Right lung (tissue), 10 donors: ENCODE measurements at places on chromosomes 2 and 18. TPM values are rescaled to one million over a fixed set of nuclear protein-coding genes. Genes with fewer than 3 reads are reported as not detected.

DNA sequence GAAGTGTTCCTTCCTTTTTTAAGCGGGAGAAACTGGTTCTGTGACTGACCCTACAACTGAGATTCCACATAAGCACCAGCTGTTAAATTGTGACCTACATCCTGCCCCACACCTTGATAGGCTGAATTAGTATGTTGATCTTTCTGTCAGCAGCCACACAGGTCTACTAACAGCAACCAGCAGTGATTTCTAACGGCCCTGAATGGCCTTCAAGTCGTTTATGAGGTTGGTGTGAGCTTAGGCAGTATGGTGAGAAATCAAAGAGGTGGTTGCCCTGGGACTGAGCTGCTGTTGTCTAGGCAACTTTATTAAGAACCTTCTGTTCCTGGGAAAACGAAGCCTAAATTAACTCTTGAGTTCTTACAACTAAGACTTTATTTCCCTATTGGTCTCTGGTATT, 197.2 kb upstream of the FSHR start:
- no peak for DNase-seq

Gene ABCG5
- 0.46 TPM for polyA plus RNA-seq

GRCh38 chr2:143529118-143529720, 400.0 kb downstream of the ARHGAP15 start:
- DNase-seq = no peak

DNA sequence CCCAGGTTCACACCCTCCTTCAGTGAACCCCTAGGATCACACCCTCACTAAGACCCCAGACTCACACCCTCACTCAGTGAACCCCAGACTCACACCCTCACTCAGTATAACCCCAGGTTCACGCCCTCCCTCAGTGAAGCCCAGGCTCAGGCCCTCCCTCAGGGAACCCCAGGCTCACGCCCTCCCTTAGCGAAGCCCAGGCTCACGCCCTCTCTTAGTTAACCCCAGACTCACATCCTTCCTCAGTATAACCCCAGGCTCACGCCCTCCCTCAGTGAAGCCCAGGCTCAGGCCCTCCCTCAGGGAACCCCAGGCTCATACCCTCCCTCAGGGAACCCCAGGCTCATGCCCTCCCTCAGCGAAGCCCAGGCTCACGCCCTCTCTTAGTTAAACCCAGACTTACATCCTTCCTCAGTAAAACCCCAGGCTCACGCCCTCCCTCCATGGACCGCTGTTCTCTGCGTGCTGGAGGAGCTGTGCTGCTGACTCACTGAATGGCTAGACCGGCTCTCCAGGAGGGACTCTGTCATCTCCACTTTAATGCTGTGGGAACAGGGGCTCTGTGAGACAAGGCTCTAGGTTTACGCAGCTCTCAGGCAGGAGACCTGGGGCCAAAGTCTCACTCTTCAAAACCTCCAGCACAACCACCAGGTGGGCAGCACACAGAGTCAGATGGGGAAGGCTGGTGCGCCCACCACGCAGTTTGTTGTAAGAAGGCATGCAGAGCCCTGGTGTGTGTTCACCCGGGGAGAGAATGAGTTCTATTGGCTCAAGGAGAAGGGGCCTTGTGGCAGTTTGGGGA, 506.9 kb upstream of the MYT1L start:
- no peak for DNase-seq

GRCh38 chr2:236131073-236131692, 37.0 kb downstream of the GBX2 start:
- no peak for DNase-seq

DNA sequence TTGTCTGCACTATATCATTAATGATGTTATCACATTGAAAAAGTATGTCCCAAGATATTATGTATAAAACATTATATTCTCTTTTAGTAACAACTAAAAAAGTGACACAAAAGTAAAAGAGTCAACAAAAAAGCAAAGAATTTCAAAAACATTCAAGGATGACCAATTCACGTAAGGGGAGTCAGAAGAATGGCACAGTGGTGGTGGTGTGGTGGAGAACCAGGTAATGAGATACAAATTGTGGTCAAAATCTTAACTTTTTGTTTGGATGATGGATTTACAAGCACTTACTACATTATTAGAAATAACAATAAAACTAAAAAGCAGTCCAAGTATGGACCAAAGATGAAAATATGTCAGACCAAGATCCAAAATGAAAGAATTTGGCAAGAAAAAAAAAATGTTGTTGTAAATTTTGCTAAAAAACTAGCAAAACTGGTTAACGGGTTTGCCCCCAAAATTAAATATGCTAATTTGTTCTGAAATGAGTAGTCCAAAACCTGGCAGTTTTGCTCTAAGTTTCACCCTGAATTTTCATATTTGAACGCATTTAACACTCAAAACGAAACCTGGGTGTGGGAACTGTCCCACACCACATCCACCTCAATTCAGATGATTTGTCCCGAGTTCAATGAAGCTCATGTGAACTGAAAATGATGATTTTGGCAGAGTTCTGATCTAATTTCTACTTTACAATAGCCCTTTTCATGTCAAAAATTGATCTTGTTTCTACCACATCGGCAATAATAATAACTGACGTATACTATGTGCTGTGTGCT, 135.8 kb downstream of the IKZF2 start:
- DNase-seq = no peak

- DNase-seq = no peak
Measured at GRCh38 chr2:34102339-34102738, 503.2 kb upstream of the FAM98A start.

Gene CAVIN2
- 116 TPM for polyA plus RNA-seq

GRCh38 chr2:1140389-1141003, 189.8 kb downstream of the SNTG2 start:
- DNase-seq = no peak

- no peak for DNase-seq
Measured at GRCh38 chr2:126828491-126828890, 70.2 kb upstream of the TEX51 start.

DNA sequence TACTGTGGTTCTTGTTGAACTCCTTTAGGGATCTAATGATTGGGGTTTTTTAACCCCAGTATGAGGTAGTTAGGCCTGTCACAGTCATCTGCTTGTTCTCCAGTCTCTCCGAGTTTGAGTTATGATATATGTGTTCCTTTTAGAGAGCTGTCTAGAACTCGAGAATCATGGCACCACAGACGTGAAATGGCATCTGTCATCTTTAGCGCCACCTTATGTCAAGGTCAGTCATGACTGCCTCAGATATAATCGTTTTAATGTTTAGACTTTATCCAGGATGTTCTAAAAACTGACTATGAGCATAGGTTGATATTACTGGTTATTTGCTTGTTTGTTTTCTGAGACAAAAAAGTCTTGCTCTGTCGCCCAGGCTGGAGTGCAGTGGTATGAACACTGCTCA, 112.2 kb downstream of the CEP192 start:
- no peak for DNase-seq

Gene SOX11
- 46.3 TPM for polyA plus RNA-seq

Gene FBXO36
- polyA plus RNA-seq = 5.9 TPM

DNA sequence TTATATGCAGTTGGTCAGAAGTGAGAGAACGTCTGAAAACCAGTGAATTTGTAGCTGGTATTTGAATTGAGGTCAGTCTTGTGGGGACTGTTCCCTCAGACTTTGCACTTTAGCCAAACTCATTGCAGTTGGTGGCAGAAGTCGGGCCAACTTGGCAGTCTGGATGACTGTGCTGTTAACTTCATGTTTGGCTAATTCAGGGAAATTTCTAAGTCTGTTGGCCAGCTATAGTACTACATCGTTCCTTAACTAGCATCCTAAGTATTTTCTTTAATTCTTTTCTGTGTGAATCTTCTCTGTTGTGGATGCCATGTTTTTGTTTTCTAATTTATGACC, 806.8 kb upstream of the GCFC2 start:
- no peak for DNase-seq

DNA sequence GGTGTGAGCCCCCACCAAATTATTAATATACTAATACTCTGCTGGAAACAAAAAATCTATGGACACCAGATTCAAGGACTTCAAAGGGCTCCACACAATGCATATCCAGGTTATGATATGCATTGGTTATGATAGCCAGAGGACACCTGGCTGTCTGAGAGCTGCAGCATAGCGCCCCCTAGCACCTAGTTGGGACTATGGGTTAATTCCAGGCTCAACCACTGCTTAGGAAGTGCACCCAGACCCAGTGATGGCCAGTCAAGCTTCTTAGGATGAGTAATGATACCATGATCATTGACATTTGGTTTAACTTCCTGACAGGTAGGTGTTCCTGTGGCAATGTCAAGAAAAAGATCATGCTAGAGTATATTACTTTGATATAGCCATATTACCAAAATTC, 3.8 kb upstream of the FRZB start:
- no peak for DNase-seq

GRCh38 chr2:55371376-55371775, 48.3 kb downstream of the CCDC88A start:
- DNase-seq = no peak

GRCh38 chr2:132670496-132671150, 618 bp upstream of the LYPD1 start:
- no peak for DNase-seq

- DNase-seq = no peak
Measured at GRCh38 chr2:218831378-218831990, at the start of gene PRKAG3. Gene PRKAG3 (minus strand): TSS chr2:218831803.

Gene ALK
- polyA plus RNA-seq = 0.04 TPM

GRCh38 chr2:120310136-120310535, 35.8 kb upstream of the INHBB start:
- no peak for DNase-seq

DNA sequence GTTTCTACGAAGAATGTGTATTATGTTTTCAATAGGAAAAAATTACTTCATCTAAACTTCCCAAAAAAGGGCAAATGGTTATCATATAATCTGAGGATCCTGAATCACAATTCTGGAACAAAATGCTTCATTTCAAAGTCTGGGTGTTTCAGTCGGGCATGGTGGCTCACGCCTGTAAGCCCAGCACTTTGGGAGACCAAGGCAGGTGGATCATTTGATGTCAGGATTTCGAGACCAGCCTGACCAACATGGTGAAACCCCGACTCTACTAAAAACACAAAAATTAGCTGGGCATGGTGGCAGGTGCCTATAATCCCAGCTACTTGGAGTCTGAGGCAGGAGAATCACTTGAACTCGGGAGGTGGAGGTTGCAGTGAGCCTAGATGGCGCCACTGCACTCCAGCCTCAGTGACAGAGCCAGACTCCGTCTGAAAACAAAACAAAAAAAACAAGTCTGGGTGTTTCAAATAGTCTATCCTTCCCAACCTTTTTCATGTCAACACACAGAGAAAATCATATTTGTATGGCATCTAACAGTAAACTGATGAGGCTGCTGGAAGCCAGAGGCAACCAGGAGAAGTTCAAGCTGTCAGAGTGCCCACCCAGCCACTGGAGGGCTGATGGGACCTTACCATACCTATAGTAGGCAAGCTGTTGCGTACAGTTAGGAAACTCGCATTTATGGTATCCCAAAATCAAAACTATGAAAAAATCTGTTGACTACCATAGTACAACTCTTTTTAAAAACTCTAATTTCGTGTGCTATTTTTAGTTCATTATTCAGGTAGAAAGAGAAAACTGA, 14.6 kb downstream of the NBAS start:
- no peak for DNase-seq

DNA sequence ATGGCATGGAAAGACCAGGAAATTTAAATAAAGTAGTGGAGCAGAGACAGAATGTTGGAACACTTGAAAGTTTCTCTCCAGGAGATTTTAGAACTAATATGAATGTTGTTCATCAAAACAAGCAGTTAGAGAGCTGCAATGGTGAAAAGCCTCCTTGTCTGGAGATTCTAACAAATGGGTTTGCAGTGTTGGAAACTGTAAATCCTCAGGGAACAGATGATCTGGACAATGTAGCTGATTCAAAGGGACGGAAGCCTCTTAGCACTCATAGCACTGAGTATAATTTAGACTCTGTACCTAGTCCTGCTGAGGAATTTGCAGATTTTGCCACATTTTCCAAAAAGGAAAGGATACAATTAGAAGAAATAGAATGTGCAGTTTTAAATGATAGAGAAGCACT, 27.7 kb downstream of the AFTPH start:
- DNase-seq = no peak

Gene ANTXR1
- 94.1 TPM for polyA plus RNA-seq

GRCh38 chr2:39150102-39150562, 29.3 kb upstream of the SOS1 start:
- DNase-seq = no peak

GRCh38 chr18:76416911-76417310, 78.1 kb downstream of the ZNF516 start:
- peak; percentile 81 for DNase-seq

DNA sequence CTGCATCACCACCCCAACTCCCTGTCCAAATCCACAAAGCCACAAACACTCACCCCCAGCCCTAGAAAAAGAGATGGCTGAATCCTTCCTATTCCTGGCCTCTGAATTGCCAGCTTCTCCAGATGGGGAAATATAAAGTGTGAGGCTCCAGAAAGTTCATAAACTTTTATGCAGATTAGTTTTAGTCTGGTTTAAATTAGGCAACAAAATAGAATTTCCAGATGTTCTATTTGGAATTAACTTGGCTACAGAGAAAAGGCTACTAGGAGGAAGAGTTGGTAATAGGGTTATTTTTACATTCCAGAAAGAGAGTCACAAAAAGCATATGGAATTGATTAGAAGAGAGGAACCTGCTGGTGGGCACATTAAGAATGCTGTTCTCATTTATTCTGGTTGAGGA, 56.0 kb downstream of the EN1 start:
- DNase-seq = no peak

DNA sequence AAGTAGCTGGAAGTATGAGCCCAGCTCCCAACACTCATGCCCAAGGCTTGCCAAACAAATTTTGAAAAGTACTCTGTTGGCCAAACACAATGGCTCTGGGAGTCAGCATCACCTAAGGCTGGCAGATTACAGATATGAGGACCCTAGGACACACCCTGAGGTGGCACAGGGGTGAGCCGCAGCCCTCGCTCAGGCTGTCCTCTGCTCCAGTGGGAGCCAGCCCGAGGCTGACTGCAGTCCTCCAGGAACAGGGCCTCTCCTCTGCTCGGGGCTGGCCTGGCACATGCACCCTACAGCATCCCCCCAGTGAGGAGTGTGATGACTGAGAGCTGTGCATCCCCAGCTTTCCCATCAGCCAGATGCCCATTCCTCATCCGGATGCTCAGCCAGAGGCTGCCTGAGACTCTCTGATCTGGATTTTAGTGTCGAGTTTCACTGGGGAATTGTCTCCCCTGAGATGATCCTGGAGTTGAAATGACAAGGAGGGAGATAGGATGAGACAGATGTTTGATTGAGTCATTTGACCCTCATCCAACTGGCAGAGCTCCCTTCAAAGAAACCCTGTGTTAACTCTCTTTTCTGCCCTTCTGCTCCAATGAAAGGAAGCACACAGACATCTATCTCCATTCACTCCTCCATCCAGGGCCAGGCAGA, 269.3 kb upstream of the NCKAP5 start:
- DNase-seq = no peak

Gene IRS1
- 37.7 TPM for polyA plus RNA-seq

GRCh38 chr18:76720683-76721082, 101.7 kb upstream of the ZNF236 start:
- no peak for DNase-seq

Gene GRHL1
- polyA plus RNA-seq = 4.0 TPM

DNA sequence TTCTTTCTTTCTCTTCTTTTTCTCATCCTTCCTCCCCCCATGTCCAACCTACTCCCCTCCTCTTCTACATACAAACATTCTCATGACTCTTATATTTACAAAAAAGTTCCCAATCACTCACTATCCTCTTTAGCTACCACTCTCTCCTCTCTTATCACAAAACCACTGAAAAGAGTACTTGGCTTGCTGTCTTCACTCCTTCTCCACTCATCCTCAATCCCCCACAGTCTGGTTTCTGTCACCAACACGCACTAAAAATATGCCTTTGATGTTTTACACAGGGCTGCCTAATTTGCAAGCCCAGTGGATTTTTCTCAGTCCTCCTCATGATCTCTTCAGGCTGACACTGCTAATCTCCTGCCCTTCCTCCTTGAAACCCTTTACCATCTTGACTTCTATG, 159.5 kb downstream of the TNS1 start:
- DNase-seq = peak; percentile 90
